ENCODE measurements at places on chromosomes 4 and X.

- DNase-seq, result no peak
Measured at GRCh38 chrX:65894133-65894532, 145.7 kb downstream of the VSIG4 start.

- no peak for DNase-seq
Measured at GRCh38 chr4:72067051-72067450, 35.3 kb downstream of the NPFFR2 start.

- no peak for DNase-seq
Measured at GRCh38 chrX:153494541-153495361, at the start of gene BGN. Gene BGN, plus strand, starts transcription at chrX:153494980. Its CDS starts 9,652 bp downstream, at chrX:153504632.

DNA sequence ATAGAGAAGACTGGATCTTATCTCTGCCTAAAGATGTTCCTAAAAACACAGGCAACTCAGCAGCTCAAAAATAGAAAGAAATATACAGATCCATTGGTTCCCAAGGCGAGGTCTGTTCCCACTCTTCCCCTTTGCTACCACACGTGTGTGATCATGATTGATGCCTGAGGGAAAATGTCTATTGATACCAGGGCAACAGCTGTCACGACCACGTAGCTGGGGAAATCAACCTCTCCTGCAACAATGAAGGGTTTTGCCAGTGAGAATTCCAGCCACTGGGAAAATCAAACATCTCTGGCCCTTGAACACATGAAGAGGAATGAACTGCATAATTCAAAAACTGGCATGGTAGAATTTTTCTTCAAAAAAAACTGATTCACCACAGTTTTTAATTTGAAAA, 131.0 kb upstream of the MAP3K15 start:
- no peak for DNase-seq

- no peak for DNase-seq
Measured at GRCh38 chr4:151436093-151436518, 27.1 kb downstream of the FHIP1A start.

- DNase-seq, result no peak
Measured at GRCh38 chr4:11098461-11098860, 330.2 kb downstream of the HS3ST1 start.

- no peak for DNase-seq
Measured at GRCh38 chr4:14335872-14336271, 666.4 kb upstream of the CPEB2 start.

- no peak for DNase-seq
Measured at GRCh38 chrX:154529206-154529612, 13.2 kb upstream of the FAM3A start.

GRCh38 chrX:152897222-152898131, at the start of gene ZNF185:
Gene ZNF185, plus strand, starts transcription at chrX:152898067. Its CDS starts 16,423 bp downstream, at chrX:152914490.
- no peak for DNase-seq
